ENCODE measurements at places on chromosomes 1 and 21.

DNA sequence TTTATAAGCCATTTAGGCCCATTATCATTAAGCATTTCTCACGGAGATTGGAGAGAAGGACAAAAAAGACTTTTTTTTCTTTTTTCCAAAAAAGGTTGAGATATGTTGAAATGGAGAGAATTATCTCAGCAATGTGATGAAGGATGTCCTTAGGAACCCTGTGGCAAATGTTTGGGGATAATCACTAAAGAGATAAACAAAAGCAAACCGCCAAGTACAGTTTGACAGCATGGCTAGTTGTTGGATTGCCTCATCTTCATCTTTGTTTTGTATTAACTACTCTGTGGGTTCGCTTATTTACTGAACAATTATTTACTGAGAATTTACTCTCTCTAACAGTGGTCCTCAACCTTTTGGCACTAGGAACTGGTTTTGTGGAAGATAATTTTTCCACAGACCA is 97.4 kb upstream of the HP1BP3 start:
- DNase-seq = no peak

GRCh38 chr1:4689271-4689935 is 35.0 kb downstream of the AJAP1 start:
- no peak for DNase-seq

DNA sequence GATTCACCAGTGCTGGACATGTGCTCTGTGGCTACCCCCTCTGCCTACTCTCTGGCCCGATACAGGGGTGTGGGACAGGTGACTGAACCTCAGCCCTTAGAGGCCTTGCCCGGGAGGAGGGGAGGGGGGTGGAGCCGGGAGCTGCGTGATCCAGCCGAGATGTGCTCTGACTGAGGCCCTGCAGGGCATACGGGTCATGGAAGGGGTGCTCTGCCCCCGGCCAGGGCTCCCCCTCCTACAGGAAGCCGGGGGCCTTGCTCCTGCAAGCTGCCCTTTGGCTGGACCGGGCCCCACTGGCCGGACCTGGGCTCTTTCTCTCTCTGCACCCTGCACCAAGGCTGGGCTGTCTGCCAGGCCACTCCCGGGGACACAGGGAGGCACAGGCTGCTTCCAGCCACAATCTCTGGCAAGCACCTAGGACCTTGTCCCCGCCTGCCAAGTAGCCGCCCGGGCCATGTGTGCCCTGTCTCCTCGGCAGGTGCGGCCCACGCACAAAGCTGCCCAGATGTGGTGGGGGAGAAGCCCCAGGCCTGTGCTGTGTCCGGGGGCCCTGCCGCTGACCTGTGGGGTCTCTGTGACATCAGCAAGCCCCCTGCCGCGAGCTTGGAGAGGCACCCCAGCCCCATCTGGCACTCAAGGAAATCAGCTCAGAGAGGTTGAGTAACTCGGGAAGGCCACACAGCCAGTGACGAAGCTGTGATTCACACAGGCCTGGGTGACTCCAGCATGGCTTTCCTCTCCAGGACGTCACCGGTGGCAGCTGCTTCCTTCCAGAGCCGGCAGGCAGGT is 1.5 kb downstream of the SCNN1D start:
- DNase-seq = no peak

- DNase-seq = no peak
These were observed 30.2 kb downstream of the WDR4 start for GRCh38 chr21:42848932-42849758.
